Activated T-cell treated with anti-CD3 and anti-CD28 coated beads, Interleukin-2, amount 50 U/mL, for 4 hours (primary cell): ENCODE measurements at places on chromosomes 13 and 19.

DNA sequence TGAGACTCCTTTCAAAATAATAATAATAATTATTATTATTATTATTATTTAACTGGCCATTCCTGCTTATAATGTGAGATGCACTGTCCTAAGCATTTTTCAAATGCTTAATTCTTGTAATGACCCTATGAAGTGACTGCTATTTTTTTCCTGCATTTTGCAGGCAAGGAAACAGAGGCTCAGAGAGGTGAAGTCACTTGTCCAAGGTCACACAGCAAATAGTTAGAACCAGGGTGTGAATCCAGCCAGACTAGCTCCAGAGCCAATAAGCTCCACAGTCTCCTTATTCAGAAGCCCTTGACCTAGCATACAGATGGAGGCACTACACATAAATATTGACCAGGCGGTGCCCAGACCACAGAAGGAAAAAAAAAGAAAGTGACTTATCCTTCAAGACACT lies 77.5 kb upstream of the CACNA1A start:
- no peak for DNase-seq

DNA sequence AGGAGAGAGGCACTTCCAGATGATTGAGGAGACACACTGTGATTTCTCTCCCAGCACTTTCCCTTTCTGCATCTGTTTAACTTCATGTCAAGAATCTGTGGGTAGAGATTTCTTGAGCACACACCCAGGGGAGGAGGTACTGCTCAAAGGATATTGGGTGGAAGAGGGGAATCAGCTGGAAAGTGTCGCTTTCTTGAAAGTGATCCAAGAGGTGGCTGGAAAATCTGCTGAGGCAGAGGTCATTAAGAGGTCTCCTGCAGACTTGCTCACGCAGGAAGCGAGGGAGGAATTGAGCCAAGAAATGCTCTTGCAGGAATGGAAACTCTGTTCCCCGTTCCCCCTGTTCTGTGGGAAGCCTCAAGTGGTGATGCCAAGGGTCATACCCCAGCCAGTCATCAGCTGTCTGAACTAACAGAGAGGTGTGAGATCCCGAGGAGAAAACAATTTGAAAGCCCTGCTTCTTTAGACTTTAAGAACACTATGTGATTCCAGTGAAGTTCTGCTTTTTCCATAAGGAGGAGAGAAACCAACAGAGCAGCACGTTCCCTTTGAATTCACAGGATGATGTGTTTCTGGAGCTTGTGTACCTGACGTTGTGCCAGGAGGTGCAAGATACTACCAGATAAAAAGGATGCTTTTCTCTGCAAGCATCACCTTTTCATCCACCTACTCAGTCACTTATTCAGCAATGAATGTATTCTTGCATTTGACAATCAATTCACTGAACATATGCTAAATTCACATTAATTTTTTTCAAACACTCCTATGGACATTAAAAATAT lies 163.4 kb upstream of the GPR12 start:
- no peak for DNase-seq

GRCh38 chr19:5800361-5801270 lies 4.3 kb upstream of the NRTN start:
- no peak for DNase-seq

- DNase-seq: no peak
Observed at GRCh38 chr13:34300559-34300958, 482.6 kb downstream of the RFC3 start.

- DNase-seq: no peak
Observed at GRCh38 chr13:108957369-108958012, 328.1 kb downstream of the MYO16 start.

- no peak for DNase-seq
Observed at GRCh38 chr19:35081201-35081600, 34.4 kb upstream of the FXYD3 start.

GRCh38 chr13:83153848-83154247 lies 728.4 kb downstream of the SLITRK1 start:
- DNase-seq: no peak

- no peak for DNase-seq
Observed at GRCh38 chr19:38009650-38010242, 102.7 kb downstream of the SIPA1L3 start.

DNA sequence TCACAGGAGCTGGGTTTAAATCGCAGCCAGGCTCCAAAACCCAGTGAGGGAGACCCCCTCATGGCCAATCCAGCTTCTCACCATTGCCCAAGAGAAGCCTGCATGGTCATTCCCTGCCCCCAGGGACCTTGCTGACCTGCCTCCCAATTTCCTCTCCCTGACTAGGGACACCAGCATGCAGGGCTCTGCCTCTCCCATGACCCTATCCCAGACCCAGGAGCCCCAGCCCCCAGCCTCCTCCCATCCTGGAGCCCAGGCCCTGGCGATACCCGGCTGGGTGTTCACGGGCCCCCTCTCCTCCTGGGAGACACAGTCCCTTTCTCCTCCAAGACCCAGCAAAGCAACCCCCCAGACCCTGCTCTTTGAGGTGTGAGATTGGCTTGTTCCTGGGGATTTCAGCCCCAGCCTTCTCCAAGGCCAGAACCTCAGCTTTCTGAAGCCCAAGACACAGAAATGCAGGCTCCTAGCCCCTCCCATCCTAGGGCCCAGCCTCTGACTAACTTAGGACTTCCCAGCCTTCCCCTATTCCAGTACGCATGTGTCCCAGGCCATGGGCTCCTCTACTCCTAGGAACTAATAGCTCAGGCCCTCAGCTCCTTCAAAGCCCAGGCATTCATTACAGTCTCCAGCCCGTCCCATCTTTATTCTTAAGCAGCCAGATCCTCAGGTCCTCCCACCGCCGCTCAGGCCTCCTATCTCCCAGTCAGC lies 1.1 kb downstream of the GYS1 start:
- DNase-seq: no peak

GRCh38 chr13:104315606-104316005 lies 1249.4 kb upstream of the SLC10A2 start:
- no peak for DNase-seq

DNA sequence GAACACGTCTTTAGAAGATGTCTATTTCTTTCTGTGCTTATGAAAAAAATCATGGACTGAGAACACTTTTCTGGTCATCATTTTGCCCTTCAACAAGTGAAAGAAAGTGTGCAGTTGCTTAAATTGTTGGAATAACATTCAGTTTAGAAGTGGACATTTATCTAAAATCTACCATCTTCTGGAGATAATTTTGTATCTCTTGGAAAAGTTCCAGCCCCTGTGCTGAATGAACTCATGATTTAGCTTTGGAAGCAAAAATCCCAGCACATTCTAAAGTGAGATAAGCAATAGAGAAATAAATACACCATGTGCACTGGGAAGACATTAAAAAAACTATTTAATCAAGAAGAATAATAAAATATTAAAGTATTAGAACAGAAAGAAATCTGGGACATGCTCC lies 1420.8 kb upstream of the SLC10A2 start:
- DNase-seq: no peak

DNA sequence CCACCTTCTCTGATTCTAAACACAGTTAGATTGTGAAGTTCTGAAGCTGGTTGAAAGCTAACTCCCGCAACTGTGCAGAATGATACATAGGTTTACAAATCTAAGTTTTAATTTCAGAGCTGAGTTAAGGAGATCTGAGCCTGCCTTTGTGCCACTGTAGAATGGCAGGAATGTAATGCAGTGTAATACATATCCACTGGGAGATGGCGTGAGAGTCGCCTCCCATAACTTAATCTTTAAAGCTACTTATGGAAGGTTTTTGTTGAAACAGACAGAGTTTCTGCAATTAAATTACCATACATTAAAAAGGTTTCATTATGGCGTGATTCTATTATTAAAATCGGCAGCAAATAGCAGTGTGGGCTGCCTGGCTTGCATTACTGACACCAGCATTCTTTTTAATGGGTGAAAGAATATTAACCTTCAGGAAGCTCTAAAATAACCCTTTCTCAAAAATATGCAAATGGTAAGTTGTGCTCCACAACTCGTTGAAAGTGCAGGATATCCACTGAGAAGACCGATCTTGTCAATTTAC lies 257.4 kb downstream of the OLFM4 start:
- DNase-seq: no peak

DNA sequence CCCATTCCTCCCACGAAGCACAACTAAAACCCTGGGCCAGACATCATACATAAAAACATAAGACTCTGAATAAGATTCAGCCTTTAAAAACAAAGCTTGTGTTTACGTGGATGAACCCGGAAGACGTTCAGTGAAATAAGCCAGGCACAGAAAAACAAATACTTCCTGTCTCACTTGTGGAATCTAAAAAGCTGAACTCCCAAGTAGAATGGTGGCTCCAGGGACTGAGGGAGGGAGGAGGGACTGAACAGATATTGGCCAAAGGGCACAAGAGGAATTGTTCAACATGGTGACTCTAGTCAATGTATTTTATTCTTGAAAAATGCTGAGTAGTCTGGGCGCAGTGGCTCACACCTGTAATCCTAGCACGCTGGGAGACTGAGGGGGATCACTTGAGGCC lies 35.7 kb upstream of the TPM4 start:
- DNase-seq: no peak

DNA sequence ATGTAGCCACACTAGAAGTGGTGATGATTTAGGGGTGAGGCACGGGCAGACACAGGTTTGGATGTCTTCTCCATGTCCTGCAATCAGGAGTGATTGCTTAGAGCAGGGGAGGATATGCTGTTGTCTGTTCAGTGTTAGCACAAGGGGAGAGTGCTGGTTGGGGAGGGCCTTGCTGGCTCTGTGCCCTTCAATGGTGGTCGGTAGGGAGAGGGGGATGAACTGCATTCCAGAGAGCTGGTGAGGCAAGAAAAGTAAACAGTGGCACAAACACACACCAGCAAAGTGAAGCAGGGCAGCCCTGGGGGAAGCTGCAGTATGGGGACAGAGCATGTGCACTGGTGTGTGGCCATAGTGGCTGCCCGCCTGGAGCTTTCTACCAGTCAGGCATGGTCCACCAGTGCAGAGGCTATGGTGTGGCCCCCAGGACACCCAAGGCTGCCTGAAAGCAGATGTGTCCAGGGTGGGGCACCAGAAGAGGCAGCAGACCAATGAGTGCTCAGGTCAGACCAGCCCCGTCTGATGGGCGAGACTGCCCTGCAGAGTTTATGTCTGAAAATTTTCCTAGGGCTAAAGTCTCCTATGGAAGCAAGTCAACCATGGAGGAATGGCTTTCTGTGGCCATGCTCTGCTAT lies 1676.9 kb downstream of the PCDH9 start:
- DNase-seq: no peak

- DNase-seq: no peak
Observed at GRCh38 chr13:65468628-65469027, 1761.5 kb downstream of the PCDH9 start.

GRCh38 chr13:41577436-41577835 lies 120.1 kb downstream of the RGCC start:
- no peak for DNase-seq

- peak; percentile 7 for DNase-seq
Observed at GRCh38 chr13:105410602-105411001, 1124.9 kb downstream of the EFNB2 start.

DNA sequence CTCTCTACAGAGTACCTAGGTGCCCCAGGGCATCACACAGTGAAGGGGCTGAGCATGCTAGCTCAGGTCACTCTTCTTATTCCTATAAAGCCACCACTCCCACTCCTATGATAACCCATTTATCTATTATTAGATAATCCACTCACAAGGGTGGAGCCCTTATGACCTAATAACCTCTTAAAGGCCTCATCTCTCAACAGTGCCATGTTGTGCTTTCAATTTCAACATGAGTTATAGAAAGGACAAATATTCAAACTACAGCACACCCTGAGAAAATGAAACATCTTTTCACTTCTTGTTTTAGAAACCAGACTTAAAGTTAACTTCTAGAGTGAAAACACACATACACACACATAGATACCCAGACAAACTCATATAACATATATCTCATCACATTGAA lies 1494.9 kb upstream of the MIR17HG start:
- DNase-seq: no peak

DNA sequence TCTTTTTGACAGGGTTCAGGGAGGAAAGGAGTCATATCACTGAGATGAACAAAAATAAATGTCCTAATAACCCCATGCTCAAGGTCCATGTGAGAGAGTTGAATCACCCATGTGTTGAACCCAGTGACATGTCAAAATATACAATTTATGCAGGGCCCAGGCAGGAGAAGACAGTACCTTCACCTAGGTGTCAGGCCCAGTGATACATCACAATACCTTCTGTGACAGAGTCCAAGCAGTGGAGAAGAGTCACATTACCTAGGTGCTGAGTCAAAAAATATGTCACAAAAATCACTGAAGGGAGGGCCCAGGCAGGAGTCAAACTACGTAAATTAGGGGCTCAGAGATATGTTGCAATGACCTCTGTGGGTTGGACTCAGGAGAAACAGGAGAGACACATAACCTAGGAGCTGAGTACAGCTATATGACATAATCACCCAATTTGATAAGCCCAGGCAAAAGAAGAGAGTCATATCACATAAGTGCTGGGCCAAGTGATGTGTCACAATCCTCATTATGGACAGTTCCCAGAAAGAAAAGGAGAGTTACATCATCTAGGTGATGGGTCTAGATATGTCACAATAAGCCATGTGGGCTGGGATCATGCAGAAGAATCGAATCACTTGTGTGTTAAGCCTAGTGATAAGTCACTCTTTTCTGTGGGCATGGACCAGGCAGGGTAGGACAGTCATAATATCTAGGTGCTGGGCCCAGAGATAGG lies 13.8 kb upstream of the ZNF724 start:
- no peak for DNase-seq

DNA sequence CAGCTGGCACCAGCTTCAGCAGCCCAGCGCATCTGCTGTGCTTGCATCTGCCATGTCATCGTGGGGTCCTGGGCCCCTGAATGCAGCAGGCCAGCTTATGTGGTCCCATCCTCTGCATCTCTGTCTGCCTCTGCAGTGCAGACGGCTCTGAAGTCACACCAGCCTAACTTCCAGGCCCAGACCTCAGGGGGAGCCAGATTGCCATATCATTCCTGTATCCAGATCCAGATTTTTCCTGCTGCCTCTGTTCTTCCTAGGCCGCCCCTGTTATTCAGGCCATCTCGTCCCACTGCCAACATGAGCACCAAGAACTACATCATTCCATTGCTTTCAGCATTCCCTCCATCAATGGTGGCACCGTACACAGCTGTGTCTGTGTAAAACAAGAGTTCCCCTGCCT lies 571.6 kb downstream of the UQCRFS1 start:
- DNase-seq: no peak

DNA sequence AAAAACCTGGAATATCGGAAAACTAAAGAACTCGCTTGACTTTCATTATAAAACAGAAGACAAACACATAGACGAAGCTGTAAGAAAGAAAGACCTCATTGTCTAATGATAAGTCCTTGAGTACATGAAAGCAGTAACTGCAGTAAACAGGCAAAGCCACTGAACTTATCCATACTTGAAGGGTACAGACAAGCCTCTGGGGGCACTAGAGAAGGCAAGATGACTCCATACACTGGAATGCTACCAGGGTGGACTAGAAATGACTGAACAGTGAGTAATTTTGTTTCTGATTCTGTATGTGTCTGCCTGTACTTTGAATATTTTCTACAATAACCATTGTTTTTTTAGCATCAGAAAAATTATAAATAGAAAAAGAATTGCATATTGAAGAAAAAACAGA lies 507.9 kb downstream of the UQCRFS1 start:
- no peak for DNase-seq

DNA sequence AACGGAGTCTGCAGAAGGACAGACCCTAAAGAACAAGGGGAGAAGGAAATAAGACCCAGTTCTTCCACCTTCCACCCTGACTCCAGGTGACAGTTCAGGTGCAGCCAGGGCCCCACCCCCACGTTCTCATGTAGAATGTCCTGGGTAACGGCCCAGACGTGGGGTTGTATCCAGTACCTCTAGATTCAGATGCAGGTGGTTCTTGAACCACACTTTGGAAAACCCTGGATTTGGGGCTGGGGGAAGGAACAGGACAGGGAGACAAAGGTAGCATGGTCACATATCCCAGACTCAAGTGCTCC lies 2.2 kb downstream of the DMPK start:
- DNase-seq: no peak

GRCh38 chr13:22062478-22063205 lies 391.8 kb downstream of the FGF9 start:
- DNase-seq: no peak
